ENCODE measurements at places on chromosomes 13 and 19.

DNA sequence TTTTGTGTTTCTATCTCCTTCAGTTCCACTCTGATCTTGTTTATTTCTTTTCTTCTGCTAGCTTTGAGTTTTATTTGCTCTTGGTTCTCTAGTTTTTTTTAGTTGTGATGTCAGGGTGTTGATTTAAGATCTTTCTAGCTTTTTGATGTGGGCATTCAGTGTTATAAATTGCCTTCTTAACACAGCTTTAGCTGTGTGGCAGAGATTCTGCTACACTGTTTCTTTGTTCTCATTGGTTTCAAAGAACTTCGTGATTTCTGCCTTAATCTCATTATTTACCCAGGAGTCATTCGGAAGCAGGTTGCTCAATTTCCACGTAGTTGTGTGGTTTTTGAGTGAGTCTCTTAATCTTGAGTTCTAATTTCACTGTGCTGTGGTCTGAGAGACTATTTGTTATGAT lies 251.7 kb upstream of the HTR2A start:
- no peak for DNase-seq

DNA sequence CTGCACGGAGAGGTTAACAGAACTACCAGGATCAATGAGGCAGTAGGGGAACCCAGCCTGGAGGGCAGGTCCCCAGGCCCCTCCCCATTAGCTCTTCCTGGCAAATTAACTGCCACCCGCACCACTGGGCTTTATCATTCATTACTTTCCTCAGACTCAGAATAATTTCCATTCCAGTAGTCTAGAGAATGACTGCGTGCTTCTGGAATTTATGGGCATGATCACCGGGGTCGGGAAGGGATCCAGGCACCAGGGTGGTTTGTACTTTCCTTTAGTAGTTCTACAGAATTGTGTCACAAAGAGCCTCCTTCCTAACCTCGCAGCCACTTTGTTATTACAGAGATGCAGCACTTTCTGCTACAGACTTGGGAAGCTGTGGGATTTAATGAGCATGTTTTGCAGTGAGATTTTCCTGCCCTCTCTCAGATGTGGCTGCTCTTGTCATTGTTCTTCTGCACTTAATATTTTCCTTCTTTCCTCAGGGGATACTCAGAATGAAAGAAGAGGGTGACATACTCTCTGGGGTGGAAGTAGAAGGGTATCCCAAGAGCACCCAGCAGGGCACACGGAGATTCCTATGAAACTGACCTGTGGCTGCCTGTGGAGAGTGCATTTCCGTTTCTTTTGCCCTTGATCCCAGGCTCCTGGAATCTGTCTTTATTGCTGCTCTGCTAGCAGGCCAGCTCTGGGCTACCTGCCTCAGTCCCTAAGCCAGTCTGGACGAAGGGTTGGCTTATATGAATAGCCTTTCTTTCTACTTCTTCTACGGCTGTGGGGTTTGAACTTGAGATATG lies 285.0 kb upstream of the SLC10A2 start:
- DNase-seq: no peak

DNA sequence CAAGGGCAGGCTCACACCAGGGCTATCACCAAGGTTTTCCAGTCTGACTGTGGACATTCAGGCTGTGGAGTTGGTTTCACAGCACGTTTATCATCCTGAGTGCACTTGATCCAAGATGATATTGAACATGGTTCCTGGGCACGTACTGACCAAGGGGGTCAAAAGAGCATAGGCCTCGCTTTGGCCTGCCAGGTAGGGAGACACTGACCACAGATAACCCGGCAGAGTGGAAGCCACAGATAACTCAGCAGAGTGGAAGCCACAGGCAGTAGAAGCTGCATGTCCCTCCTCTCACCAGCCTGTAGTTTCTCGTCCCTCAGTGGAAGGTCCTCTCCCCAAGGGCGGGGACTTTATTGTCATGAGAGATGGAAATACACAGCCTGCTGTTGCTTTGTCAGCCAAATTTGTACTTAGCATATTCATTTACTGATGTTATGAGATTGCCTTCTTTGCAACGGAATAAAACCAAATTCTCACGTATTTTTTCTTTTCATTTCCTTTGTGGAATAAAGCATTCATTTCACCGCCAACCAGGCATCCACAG lies 8.8 kb upstream of the KRTDAP start:
- DNase-seq: no peak

- DNase-seq: peak; percentile 81
These were observed 265.9 kb downstream of the MYO16 start for GRCh38 chr13:108895220-108895704.

DNA sequence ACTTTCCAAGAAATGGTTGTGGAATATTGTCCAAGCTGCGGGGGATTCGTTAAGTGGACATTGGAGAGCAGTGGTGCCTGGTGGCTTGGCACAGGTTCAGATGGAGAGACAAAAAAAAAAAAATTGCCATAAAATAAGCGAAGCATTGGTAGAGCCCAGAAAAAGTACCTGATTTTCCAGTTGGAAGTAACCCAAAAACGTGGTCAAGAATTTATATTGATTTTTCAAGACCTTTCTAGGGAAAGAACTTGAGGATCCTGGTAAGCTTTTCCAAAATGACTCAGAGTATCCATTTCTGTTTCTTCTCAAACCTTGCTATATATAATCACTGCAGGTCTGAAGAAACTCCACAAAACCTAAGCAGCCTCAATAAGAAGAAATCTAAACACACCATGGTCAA lies 94.6 kb downstream of the ING1 start:
- no peak for DNase-seq

DNA sequence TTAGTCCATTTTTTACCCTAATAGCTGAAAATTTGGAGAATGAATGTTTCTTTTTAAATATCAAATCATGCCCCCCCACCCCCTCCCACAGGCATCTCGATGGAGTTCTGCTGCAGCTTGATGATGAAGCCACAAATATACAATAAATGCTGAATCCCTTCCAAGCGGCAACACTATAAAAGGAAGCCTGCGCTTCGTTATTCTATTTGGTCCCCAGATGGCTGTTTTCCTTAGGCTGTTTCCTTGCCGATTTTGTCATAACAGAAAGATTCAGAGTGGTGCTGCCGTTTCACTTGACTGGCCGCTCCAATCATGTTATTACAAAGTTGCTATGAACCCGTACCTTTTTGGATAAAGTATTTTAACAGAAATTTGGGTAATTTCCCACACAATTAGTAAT lies 79.5 kb downstream of the MYO16 start:
- no peak for DNase-seq

GRCh38 chr19:47107202-47107952 lies 6.2 kb downstream of the ZC3H4 start:
- DNase-seq: peak; percentile 79

DNA sequence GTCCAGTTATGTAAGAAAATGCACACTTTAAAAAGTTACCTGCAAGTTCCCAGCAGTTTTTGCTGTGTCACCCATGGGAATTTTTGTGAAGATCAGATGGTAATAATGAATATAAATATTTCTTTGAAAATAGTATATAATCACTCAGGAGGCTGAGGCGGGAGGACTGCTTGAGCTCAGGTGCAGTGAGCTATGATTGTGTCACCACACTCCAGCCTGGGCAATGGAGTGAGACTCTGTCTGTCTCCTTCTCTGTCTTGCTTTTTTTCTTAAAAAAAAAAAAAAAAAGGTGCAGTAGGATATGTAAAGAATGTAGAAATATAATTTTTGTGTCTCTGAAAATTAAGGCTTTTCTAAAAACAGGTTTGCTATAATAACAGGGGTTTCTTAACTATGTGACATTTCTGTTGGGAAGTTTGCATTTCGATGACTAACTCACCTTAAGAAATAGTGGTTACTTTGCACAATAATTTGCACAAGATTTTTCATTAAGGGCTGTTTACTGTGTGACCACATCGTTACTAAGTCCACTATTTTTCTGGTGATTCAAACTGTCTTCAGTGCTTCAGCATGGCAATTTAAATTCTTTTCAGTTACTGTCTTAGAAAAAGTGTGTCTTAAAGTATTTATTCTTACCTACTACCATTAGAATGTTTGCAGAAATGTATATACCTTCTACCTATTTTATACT lies 37.3 kb downstream of the DNAJC3 start:
- peak; percentile 56 for DNase-seq

DNA sequence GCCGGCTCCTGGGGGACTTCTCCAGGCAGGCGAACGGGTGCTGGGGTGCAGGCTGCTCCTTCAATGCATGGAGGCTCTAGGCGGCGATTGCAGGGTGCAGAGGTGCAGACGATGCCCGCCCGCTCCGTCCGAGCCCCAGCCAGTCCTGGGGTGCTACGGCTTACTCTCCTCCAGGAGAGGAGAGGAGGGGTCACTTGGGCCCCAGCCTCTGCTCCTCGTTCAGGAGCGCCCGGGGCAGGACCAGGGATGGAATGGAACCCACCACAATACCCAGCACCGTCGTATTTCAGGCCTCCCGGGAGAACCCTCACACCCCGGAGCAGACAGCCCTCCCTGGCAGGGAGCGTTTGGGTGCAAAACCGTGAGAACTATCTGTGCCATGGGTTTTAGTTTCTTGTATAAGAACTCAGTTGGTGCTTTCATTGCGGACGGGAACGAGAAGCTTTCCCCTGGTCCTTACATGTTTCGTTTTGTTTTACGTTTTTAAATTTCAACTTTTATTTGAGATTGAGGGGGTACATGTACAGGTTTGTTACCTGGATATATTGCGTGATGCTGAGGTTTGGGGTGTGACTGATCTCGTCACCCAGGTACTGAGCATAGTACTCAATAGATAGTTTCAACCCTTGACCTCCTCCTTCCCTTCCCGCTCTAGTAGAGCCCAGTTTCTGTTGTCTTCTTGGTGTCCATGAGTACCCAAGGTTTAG lies 46.8 kb downstream of the ARHGEF18 start:
- DNase-seq: peak; percentile 38

DNA sequence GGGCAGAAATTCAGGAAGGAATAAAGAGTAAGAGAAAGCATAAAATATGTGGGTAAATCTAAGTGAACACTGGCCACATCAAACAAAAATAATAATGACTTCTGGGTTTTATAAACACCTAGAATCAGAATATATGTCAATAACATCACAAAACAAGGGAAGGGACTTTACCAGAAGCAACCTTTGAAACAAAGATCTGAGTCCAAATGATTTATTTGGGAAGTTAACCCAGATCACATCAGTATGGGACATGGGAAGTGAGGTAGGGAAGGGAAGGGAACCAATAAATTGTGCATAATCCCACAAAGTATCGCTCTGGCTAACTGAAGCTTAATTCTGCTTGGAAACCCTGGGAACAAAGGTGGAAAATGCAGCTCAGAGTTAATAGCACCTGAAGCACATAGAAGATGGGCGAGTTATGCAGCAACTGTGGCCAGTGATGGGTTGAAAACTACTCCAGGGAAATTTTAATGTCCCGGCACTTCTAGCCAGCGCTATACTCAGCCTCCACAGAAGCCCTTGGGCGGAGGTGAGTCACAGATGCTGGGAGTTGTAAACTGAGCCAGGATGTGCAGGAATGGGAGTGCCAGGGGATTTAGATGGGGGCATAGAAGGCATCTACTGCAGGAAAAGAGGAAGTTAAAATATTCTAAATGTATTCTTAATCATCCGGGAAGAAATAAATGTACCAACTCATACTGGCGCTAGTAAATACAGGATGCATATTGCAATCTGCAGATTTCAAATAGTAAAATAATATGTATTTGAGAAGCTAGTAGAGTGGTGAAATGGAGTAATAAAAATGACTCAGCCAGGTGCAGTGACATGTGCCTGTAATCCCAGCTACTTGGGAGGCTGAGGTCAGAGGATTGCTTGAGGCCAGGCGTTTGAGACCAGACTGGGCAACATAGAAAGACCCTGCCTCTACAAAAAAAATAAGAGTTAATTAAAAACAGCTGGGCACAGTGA lies 34.2 kb upstream of the CEBPG start:
- DNase-seq: peak; percentile 5

DNA sequence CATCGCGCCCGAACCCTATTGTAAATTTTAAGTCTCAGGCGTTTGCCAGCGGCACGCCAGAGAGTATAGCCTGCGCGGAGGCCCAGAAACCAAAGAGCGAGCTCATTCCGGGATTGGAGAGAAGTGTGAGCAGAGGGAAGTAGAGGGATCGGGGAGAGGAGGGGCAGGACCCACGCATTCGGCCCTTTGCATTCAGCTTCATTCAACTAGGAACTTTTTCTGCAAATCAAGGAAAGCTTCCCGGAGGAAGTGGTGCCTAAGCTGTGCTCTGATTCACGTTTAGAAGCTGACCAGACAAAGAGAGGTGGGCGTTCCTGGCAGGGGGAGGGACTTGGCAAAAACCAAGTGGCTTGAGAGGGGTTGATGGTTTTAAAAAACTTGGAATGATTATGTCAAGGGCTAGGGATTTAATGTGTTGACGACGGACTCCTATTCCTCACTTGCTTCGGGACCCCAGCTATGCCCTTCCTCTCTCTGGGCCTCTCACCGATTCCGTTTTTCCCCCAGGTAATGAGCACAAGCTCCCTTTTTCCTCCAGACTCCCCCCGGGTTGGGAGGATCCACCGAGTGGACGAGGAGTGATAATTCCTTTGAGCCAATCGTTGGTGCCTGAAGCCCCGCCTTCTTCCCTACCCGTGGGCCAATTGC lies 811 bp upstream of the PRMT1 start:
- DNase-seq: peak; percentile 94

- no peak for DNase-seq
These were observed 35.4 kb downstream of the ZNF787 start for GRCh38 chr19:56085571-56086275.

- peak; percentile 52 for DNase-seq
These were observed 575 bp downstream of the CARM1 start for GRCh38 chr19:10871711-10872545.

- DNase-seq: no peak
These were observed 20.4 kb downstream of the PROZ start for GRCh38 chr13:113178896-113179167.

DNA sequence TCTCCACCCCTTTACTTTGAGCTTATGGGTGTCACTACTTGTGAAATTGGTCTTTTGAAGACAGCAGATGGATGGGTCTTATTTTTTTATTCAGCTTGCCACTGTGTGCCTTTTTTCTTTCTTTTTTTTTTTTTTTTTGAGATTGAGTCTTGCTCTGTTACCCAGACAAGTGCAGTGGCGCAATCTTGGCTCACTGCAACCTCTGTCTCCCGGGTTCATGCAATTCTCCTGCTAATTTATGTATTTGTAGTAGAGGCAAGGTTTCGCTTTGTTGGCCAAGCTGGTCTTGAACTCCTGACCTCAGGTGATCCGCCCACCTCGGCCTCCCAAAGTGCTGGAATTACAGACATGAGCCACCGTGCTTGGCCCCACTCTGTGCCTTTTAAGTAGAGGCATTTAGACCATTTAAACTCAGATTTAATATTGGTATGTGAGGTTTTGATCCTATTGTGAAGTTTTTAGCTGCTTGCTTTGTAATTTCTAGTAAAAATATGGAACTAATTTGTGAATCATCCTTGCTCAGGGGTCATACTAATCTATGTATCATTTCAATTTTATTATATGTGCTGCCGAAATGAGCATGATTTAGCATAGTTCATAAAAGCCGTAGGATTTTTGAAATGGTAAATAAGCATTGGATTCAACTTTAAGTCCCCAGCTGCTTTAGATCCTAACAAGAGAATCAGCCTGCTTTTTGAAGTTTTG lies 584.5 kb downstream of the SLITRK1 start:
- DNase-seq: no peak

GRCh38 chr13:74596691-74597090 lies 462.5 kb upstream of the KLF12 start:
- no peak for DNase-seq
